ENCODE measurements at places on chromosomes 5 and 9.

GRCh38 chr5:52805615-52806014 lies 17.9 kb downstream of the ITGA1 start:
- DNase-seq, result peak; percentile 21

GRCh38 chr9:124202447-124202971 lies 55.2 kb upstream of the NEK6 start:
- peak; percentile 100 for DNase-seq

GRCh38 chr5:153523831-153524230 lies 33.4 kb downstream of the GRIA1 start:
- no peak for DNase-seq

DNA sequence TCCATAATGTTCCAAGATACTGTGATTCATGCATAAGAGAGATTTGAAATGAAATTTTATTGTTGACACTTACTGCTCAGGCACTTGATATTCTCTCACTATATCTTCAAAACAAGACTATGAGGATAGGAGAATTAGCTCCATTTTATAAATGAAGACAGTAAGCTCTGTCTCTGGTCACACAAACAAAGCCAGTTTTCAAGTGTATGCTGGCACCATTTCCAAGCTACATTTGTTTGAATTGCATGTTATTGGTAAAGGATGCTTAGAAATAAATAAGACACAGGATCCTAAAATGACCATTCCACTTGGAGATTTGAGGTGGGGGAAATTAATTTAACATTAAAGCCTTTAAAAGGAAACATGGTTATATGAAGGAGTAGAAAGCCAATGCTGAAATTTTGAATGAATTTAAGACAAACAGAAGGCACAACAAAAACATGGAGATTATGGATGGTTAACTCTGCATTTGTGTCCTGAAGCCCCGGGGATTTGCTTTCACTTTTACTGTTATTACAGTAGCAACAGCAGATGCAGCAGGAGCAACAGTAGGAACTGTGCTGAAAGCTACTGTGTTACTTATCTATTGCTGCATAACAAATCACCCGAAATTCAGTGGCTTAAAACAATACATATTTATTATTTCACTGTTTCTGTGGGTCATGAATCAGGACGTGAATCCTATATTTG lies 79.7 kb upstream of the ASTN2 start:
- DNase-seq, result no peak

GRCh38 chr5:64865662-64866061 lies 96.9 kb downstream of the CWC27 start:
- no peak for DNase-seq

- DNase-seq, result peak; percentile 84
Measured at GRCh38 chr5:140391312-140391711, 10.3 kb upstream of the ANKHD1 start.
